Activated CD4-positive, alpha-beta T cell treated with anti-CD3 and anti-CD28 coated beads, Interleukin-2, amount 50 U/mL, for 16 hours (primary cell): ENCODE measurements at places on chromosomes 5 and 9.

DNA sequence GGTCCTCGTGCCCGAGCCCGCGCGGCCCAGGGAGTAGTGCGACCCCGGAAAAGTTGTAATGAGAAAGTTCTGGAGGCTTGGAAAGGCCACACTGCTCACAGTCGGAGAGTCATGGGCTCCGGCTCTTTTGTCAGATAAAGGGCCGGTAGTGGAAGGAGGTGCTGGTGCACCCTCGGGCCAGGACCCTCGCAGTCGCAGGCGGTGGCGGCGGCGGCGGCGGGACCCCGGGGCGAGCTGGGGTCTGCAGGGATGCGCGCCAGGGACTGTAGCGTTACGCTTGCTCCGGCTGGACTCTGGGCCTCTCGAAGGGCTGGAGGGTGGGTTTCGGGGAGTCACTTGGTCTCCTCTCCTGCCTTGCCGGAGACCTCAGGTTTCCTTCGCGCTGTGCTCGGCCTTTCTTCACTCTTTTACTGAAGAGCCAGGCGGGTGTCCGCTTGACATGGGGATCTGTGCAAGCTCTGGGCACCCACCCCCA, 1.5 kb downstream of the RORB start:
- no peak for DNase-seq

GRCh38 chr5:173642191-173642816, 25.9 kb upstream of the BOD1 start:
- no peak for DNase-seq

DNA sequence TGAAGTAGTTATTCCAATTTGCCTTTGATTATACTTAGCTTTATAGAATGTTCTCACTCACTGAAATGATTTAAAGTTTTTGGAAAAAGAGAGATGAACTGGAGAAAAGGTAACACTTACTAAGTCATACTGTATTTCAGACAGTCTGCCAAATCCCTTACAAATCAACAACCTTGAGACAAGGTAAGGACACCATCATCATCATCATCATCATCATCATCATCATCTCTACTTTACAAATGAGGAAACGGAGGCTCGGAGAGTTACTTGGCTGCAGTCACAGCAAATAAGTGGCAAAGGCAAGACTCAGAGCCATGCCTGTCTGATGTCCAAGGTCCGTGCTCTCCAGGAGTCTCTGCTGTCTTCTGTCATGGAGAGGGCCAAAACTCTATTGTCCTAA, 9.4 kb downstream of the GDA start:
- no peak for DNase-seq

DNA sequence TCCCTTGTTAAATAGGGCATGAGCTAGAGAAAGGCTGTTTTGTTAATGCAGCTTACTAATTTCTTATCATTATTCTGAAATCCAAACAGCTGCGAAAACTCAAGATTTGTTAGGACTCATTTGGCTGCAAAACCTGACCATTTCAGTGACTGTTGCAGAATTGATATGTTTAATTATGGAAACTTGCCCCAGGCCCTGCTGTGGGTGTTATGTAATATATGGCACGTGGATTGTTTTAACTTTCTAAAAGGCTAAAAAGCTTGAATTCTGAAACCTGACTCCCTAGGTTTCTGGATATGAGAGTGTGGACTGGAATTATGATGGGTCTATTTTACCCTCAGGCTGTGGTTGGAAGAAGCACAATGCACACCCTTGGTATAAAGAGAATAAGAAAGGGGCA, 4.4 kb downstream of the IL9 start:
- no peak for DNase-seq

DNA sequence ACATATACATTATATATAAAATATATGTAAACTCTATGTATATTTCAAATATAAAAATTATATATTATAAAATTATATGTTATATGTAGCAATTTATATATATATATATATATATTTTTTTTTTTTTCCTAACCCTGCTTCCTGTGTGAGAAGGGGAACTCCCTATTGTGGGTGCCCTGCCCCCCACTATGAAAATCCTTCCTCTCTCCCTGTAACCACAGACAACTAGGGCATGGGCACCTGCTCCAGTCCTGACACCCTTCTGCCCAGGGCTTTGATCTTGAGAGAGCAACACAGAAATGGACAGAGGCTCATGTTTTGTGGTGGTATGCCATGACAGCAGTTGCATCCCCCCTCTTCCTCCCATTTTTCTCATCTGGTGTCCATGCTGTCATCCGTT, 148.7 kb upstream of the IL12B start:
- DNase-seq = no peak

- no peak for DNase-seq
These were observed 267.0 kb upstream of the HAPLN1 start for GRCh38 chr5:83987513-83988292.

DNA sequence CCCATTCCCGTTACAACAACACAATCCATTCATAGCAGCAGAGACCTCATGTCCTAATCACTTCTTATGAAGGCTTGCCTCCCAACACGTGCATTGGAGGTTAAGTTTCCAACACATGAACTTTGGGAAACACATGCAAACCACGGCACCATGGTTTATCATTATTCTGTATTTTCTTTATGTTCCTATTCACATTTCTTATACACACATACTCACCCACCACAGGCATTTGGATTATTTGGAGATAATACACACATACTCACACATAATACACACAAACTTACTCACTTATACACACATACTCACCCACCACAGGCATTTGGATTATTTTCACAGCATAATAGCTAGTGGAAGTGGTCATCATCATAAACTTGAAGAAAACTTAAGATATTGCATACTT, 75.6 kb downstream of the C7 start:
- DNase-seq = no peak

DNA sequence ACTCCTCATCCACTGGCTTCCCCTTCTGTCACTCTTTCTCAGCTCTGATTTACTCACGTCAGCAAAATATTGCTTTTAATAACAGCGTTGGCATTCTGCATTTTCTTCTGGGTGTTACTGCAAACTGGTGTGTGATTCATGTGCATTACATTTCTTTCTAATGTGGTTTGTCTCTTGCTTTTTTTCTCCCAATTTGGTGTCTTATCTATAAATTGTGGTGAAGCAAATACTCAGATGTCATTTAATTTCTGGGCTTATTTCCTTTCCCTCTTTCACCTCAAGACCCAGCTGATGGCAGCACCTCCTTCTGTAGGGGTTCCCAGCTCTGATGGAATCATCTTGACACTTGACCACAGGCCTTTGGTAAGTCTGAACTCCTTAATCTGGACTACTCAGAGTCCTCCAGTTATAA, 180.7 kb upstream of the ZNF618 start:
- no peak for DNase-seq

DNA sequence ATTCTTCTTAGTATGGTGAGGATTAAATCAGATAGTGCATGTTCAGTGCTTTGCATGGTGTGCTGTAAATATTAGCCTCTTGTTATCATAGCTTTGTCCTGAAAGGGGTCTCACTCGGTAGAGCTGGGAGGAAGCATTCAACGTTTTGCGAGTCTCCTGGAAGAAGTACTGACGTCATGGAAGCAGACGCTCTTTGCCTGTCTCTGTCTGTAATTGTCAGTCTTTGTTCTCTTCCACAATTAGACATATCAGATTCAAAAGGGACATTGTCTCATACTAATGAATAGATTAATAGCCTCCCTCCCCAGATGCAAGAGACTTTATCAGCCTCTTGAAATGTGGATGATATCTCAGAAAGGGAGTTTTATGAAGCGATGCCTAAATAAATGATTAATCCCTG, 91.8 kb upstream of the CXCL14 start:
- DNase-seq = no peak

DNA sequence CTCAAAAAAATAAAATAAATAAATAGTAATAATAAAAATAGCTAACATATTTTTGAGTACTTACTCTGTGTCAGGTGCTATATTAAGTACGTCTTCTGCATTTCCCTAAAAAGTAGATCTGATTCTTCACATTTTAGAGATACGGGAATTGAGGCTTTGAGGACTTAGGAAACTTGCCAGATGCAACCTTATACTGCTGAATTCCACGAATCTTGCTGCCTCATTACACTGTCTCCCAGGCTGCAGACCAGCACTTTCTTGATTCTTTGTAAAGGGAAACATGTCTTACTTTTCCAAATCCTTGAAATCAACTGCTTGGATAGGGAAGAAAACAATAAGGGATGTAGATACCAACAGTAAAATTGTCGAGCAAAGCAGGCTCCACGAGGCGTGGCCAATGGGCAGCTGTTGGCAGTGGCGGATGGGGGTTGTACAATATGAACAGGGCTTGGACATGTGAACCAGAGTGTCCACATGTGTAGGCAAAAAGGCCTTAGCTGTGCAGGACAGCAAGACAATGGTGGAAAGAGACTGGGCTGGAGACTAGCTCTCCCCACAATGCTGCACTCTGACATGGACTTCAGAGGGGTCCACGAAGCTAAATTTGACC, 124.3 kb upstream of the RAI14 start:
- DNase-seq = no peak

DNA sequence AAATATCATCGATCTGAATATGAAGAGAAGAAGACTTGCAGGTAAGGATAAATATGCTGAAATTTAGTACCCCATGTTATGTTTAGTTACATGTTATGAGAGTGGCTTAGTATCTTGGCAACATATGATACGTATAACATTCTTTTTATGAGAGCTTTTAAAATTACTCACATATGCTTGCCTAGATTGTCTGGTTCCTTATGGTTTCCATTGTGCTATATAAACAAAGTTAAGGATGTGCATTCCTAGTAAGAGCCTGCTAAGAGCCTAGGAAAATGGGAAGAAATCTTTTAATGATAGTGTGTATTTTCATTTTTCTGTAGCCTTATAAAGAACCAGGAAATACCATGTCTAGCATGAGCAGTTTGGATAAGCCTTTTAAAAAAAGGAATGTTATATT, 112.0 kb upstream of the KCNN2 start:
- no peak for DNase-seq

DNA sequence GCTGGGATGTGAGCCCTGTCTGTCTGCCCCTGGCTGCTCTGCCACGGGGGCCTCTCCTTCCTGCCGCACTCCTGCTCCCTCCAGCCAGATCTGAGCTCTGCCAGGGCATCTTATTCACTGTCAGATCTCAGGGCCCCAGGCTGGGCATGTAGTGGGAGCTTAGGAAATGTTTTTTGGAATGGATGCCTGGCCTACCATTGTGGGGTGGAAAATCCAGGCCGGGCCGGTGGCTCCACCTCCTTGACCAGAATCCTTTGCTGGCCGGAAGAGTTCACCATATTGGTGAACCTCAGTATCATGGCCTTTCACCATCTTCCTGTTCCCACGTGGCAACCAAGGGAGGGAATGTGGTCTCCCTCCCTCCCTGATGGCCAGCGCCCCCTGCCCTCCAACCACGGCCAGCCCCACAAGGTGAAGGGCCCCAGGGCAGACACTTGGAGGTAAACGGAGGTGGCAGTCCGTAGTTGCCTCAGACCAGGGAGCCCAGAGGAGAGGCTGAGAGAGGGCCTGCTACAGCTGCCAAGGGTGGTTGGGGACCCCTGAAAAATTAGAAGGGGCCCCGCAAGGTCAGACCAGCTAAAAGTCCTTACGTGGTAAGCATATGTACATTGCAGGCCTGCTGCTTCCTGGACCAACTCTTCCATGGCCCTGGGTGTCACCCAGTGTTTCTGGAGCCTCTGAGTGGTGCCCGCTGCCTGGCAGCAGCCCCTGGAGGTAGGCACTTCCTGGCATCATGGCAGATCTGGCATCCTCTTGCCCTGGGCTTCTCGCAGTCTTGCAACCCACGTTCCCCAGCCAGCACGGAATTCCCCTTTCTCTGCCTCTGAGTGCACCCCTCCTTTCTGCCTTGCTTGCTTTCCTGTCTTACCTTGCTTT, 153.3 kb downstream of the RGS3 start:
- DNase-seq = no peak

GRCh38 chr5:54868511-54869483, 116.6 kb downstream of the ESM1 start:
- peak; percentile 81 for DNase-seq

DNA sequence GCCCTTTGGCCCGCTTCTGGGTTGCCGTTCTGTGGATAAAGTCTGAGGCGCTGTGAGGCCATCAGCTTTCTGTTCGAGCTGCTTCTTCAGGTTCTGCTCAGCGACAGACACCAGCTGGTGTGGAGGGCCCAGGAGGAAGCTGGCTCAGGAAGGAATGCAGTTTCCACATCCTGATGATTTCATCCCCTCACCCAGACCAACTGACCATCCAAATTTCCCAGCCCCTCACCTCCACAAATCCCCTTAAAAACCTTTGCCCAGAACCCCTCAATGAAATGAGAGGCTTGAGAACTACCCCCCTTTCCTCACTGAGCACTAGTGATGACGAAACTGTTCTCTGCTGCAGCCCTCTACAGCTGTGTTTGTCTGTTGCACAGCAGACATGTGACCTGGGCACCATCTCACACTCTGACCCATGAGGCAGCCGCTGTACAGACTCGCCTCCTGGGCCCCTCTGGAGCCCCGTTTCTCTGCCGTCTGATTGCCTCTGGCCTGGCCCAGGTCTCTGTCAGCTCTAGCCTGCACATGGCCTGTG, 45.4 kb downstream of the SPATA31C2 start:
- no peak for DNase-seq

GRCh38 chr9:33843312-33843961, 26.5 kb downstream of the UBE2R2 start:
- DNase-seq = no peak

DNA sequence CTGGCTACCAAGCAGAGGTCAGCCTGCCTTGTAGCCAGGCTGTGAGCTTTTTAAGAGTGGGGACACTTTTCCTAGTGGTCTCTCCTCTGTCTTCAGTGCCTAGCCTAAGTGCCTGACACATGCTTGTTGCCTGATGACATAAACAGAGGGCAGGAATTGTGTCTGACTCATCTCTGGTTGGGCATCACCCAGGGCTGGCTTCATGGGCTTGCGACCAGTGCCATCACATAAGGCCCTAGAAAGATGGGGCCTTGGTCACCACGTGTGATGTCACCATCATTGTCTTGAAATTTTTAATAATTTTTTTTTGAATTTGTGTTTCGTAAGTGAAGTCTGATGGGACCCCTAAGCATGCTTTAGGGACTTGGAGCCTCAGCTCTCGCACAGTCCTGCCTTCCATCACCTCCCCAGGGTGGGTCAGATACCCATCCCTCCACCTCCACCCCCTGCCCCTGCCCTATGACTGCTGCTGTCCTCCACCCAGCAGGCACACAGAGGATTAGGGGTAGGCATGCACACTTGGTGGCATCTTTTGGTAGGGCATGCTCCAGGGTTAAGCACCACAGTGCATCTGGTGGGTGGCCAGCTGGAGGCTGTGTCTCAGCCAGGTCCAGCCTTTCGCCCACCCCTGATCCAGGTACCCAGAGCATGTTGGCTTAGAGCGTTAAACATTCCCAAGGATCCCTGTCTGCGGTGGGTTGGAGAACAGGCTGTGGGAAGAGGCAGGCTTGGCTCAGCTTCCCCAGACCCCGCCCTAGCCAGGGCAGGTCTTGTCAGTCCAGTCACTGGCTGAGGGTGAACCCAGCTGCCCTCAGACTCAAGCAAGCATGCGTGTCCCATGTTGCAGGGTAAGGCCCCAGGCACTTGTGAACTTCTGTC, 80.1 kb upstream of the SH3PXD2B start:
- DNase-seq = no peak

DNA sequence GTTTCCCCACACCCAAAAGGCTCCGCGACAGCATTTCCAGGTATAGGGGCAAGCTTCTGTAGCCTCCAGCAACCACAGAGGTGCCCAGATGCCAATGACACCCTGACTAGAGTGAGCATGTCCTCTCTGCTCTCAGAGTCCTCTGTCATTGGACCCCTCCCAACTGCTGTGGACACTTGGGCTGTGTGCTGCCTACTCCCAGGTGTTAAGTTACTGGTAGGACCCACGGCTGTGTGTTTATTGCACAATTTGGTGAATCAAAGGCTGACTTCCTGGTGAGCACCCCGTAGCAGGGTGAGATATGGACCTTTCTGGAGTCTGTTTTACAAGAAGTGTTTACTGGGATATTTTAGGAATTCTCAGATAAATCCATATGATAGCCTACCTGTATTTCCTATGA, 36.0 kb downstream of the SH3GL2 start:
- DNase-seq = no peak
